GM06990 (cell line): ENCODE measurements at places on chromosomes 2 and 18.

DNA sequence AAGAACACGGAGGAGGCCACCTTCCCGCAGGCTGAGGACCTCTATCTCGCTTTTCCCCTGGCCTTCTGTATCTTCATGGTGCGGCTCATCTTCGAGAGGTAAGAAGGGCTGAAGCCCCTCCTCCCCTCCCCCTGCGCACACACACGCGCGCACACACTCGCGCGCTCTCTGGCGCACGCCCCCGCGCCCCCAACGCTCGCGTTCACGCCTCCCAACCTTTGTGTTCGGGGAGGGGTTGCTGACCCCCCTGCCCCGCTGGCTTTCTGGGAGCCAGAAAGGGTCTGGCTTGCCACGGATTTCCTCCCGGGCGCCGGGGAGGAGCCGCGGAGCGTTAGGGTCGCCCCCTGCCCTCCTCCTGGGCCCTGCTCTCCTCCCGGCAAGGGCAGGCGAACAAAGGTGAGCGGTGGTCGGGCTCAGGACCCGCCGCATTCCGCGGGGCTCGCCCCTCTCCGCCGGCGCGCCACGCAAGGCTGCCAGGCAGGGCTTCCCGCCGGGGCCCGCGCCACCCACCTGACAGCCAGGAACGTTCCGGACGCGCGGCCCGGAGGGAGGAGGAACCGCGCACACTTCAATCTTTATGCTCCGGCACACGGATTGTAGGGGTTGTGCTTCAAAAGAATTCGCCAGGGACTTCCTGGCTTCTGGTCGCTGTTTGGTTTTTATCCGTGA is 583 bp downstream of the CERS6 start:
- peak; percentile 41 for DNase-seq

- no peak for DNase-seq
Measured at GRCh38 chr18:42157420-42157819, 202.4 kb downstream of the PIK3C3 start.

DNA sequence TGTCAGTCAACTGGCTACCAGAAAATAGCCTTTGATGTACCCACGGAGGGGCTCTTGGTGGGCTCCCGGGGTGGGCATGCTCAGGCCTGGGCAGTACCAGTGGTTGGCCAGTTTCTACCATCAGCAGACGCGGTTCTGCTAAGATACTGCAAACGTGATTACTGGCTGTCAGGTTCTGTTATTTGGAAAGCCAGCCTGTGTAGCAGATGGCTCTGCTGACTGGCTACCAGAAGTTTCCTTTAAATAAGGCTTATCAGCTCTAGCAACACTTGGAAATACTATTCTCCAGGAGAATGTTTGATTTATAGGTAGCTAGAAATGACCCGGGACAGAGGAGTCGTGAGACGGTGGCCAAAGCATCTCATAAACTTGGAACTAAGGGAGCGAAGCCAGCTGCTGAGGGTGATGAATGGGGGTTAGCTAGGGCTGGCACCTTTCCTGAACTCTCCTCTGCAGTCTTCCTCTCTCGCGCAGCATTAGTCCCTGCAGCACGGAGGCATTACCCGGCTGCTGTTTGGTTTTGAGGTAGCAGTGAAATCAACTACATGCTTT is 171.9 kb downstream of the AGAP1 start:
- no peak for DNase-seq

- DNase-seq: no peak
Measured at GRCh38 chr2:64605026-64605471, 48.7 kb downstream of the SERTAD2 start.

DNA sequence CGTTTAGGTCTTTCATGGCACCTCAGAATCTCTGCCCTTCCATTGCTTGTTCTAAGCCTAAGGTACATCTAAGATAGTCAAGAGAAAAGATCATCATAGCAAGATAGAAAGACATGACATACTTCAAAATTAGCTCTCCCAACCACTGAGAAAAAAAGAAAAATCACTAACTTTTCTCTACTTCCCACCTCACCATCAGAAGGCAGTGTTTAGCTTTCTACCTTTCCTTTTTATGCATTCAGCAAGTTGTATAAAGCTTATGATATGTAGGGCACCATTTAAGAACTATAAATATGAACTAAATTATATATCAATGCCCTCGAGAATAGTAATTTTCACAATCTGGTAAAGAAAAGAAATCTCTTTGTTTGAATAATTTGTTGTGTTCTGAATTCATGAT is 331.8 kb upstream of the VWC2L start:
- DNase-seq: no peak

- no peak for DNase-seq
Measured at GRCh38 chr2:104344985-104345384, 508.9 kb upstream of the POU3F3 start.

- no peak for DNase-seq
Measured at GRCh38 chr18:80172056-80172455, 63.0 kb downstream of the ADNP2 start.

DNA sequence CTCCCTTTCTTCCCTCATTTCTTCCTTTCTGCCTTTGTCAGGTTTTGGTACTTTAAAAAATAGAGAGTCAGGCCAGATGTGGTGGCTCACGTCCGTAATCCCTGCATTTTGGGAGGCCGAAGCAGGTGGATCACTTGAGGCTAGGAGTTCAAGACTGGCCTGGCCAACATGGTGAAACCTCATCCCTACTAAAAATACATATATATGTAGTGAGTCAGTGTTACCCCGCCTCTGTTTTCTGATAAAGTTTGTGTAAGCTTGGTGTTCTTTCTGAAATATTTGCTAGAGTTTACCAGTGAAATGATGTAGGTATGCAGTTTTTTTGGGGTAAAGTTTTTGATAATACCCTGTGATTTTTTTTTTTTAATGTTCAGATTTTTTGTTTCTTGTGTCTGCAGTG is 58.8 kb downstream of the DGKD start:
- DNase-seq: no peak

DNA sequence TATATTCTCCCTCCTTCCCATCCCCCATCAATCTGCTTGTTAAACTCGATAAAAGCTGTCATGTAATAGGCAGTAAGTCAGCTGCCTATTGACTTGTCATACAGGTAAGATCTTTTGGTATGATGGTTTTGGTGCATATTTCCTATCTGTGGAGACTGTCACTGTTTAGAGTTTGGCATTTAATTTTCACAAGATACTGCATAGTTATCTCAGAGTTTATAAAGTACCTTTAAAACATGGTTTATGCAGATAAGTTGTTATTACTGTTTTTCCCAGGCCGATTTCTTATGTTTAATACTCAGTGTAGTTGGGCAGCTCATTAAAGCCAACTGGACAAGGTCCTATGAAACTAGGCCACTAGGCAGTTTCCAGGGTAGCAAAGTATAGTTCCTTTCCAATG is 222.1 kb downstream of the GALNT13 start:
- no peak for DNase-seq

DNA sequence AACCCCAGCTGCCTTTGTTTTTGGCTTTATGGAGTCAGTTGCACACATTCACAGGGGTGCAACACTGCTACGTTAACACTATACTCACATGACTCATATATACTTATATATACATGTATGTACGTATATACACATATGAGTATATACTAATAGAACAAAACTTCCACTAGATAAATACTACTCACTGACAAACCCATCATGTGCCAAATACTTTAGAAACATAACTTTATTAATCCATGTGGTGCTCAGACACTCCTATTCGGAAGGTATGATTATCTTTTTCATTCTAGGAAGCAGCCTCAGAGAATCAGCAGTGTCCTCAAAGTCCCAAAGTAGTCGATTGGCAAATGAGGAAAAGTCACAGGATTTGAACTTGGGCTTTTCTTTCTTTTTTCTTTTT is 7.9 kb downstream of the PMAIP1 start:
- no peak for DNase-seq

DNA sequence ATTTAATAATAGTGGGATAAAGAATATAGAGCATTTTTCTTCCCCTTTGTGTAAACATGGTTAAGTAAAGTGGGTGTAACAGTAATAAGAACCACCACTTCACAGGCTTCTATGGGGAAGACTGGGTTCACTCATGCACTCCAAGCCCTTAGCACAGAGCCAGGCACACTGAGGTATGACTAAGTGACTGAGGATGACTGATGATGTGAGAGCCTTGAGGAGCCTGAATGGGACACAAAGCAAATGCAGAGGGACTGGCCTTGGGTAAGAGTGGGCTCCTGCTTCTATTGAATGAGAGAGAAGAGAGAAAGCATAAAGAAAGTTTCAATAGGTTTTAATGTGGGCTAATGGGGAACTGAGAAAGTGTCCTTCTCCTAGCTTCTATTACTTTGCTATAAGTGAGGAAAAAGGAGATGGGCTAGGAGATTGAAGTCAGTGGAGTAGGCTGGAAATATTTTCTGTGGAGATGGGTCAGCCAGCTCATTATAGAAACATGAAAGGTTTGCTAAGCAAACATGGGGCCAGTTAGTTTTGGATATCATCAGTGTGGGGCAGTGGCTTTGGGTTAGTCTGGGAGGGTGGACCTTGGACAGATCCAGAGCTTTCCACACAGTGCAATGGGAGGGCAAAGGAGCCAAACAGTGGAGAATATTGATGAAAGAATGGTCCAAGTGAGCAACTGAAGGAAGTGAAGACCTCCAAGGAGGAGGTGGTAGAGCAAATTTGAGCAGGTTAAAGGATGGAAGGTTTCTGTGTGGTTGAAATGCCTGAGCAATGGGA is 20.6 kb downstream of the IL1F10 start:
- no peak for DNase-seq

GRCh38 chr18:25862881-25863600 is 227.4 kb downstream of the SS18 start:
- DNase-seq: no peak

GRCh38 chr2:130252880-130253645 is 54.8 kb upstream of the TUBA3E start:
- no peak for DNase-seq

DNA sequence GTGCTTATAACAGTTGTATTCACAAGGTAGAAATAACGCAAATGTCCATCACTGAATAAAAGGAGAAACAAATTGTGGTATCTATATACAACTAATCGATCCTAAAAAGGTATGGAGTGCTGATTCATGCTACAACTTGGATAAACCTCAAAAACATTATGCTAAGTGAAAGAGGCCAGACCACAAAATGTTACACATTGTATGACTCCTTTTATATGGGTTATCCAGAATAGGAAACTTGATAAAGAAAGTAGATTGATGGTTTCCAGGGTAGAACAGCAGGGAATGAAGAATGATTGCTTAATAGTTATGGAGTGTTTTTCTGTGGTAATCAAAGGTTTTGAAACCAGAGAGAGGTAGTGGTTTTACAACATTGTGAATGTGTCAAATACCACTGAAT is 432.2 kb upstream of the TRIB2 start:
- DNase-seq: no peak

- DNase-seq: no peak
Measured at GRCh38 chr18:77052297-77052982, 80.1 kb downstream of the MBP start.

GRCh38 chr2:158967731-158968395 is 577 bp upstream of the TANC1 start:
- DNase-seq: no peak

GRCh38 chr2:98464772-98465310 is 20.2 kb downstream of the INPP4A start:
- peak; percentile 87 for DNase-seq

- no peak for DNase-seq
Measured at GRCh38 chr2:238285653-238286082, 2.7 kb downstream of the PER2 start.

GRCh38 chr18:40109252-40110049 is 1845.6 kb upstream of the PIK3C3 start:
- DNase-seq: no peak

DNA sequence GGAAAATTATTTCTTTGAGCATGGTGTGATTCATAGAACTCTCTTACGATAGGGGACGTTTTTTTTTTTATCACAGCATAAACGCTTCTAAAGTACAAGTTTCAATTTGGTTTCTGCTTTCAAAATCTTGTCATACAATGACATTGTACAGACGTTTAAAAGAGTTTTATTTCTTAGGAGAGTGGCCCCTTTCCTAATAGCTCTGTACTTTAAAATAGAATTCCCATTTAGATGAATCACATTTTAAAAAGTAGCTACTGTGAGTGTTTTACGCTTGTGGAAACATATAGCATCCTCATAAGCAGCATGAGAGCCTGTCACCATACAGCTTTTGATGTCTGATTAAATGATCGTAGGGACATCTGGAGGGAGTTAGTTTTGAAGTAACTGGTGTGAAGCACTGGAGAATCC is 510.9 kb downstream of the PARD3B start:
- DNase-seq: no peak

DNA sequence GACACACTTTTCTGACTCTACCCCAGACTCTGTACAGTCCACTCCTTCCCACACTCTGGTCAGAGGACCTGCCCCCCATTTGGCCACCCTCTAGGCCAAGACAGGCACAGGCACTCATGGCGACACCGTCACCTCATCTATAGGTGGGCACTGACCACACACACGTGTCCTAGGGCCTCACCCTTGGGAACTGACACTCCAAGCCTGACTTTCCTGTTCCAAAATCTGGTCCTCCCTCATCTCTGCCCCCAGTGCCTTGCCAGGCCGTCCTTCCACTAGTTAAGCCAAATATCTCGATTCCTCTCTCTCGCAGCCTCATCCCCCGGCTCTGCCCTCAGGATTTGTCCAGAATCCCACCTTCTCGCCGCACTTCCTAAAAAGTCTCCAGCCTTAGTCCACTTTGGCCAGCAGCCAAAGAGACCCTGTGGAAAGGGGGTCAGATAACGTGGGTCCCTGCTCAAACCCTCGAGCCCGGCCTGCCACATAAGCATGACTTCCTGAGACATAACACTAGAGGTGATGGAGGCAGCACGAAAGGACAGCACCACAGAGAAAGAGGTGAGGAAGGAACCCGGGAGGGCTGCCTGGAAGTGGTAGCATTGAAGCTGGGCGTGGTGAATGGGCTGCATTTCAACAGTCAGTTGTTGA is 105.8 kb upstream of the OTOS start:
- no peak for DNase-seq

DNA sequence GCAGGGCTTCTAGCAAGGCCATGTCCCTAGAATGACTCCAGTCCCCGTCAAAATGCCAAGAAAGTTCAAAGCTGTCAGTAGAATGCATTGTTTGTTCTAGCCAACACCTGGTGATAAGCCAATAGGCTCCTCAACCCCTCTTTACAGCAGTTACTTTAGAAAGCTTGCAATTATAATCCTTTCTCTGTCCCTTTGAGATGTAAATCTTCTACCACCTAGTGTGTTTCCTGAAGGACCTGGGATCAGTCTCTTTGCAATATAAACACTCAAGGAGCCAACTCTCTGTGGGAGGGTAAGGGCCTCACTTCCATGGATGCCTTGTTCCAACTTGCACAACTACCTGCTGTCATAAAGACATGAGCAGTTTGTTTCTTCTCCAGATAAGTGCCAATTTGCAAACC is 301.8 kb downstream of the NBAS start:
- DNase-seq: no peak

- no peak for DNase-seq
Measured at GRCh38 chr2:184611361-184612085, 13.2 kb downstream of the ZNF804A start.

DNA sequence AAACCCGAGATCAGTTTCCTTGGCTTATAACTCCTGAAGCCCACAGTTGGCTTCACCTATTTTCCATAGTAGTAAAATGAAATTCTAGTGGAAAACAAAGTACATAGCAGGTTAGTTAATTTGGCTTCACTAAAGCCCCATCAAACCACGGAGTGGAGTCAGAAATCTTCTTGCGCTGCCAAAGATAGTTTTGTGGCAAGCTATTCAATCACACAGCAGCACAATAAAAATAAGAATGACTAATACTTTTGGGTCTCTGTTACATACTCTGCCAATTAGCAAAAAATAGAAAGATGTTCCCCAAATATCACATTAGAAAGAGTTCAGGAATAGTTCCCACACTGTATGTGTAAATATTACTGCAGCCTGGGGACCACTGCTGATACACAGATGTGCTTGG is 175.2 kb upstream of the NOL4 start:
- no peak for DNase-seq
